NCI-H226 (cell line): ENCODE measurements at places on chromosomes 12 and 14.
A peak's percentile ranks its signal among the peaks of the same experiment; 100 is the strongest.

GRCh38 chr14:101729382-101729781, 32.1 kb upstream of the PPP2R5C start:
- DNase-seq = no peak

GRCh38 chr14:72701605-72702004, 192.3 kb downstream of the DPF3 start:
- no peak for DNase-seq

DNA sequence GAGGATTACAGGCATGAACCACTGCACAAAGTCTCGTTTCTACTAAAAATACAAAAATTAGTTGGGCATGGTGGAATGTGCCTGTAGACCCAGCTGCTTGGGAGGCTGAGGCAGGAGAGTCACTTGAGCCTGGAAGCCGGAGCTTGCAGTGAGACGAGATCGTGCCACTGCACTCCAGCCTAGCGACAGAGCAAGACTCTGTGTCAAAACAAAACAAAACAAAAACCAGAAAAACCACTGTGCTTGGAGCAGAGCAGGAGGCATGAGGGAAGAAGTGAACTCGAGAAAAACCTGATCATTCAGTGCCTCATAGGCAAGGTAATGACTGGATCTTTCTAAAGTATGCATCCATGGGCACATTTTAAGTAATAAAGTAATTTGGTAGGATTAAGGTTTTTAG, 487.8 kb downstream of the KCNH5 start:
- DNase-seq = no peak

- peak; percentile 19 for DNase-seq
Observed at GRCh38 chr14:42110167-42110566, 503.5 kb downstream of the LRFN5 start.

DNA sequence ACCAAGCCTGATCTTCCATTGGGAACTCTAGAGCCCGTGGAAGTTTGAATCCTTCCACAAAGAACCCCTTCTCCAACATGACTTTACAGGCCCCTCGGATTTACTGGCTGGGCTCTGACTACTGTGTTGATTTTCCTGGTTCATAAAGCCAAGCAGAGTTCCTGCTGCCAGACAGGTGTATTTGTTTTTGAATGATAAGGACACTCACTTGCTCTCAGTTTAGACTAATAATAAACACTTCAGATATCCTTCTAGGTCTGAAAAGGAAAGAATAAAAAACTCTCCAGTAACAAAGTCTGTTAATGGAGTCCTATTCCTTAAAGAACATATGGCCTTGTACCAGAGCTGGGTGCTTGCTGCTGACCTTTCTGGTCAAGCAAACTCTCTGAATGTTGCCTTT, 31.0 kb downstream of the SIX1 start:
- no peak for DNase-seq

DNA sequence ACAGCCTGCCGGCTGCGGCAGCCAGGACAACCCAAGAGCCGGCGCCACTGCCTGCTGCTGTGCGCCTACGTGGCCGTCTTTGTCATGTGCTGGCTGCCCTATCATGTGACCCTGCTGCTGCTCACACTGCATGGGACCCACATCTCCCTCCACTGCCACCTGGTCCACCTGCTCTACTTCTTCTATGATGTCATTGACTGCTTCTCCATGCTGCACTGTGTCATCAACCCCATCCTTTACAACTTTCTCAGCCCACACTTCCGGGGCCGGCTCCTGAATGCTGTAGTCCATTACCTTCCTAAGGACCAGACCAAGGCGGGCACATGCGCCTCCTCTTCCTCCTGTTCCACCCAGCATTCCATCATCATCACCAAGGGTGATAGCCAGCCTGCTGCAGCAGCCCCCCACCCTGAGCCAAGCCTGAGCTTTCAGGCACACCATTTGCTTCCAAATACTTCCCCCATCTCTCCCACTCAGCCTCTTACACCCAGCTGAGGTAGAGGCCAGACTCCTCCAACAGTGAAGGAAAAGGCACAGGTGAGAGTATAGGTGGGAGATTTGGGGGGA, 10.3 kb downstream of the ZBTB39 start:
- no peak for DNase-seq

DNA sequence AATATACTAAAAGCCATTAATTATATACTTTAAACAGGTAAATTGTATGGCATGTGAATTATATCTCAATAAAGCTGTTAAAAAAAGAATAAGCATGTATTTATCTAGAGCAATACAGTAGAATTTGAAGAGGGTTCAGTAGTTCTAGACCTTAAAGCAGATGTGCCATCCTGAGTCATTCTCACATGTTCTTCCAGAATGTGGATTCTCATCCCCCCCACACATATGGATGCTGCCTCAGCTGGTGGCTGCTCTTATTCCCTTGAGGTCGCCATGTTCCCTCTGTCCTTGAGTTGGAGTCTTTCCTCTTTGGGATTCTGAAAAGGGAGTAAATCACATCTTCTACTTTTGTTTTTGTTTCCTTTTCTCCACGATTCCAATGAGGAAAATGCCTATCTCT, 321.3 kb downstream of the AEBP2 start:
- DNase-seq = no peak

DNA sequence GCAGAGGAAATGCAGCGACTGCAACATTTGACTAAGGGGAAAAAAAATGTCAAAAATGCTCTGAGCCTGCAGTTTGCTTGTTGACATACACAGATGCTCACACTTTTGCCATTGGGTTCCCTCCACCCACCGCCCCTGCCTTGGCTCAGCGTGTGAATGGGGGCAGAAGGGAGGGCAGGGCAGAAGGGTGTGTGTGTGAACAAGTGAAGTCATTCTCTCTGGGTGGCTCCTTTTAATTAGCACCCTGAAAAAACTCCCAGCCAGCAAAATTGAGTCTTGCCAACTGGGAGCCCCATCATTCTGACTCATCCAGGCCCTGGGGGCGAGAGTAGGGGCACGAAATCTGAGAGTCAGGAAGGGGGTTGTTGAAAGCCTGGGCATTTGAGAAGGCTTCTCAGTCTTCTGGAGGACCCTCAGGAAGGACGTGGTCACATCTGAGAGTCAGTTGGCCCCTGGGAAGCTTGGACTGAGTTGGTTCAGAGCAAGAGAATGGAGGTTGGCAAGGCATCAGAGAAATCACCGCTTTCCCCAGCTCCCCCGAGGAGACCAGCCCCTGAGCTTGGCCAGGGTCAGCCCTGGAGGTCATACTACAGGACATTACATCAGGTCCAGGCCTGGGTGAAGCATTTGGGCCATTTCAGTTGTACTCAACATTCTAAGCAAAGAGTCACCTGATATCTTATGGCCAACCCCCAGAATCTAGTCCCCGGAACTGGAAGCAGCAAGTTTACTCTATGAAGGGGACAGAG, 22.7 kb upstream of the KRT78 start:
- peak; percentile 94 for DNase-seq

DNA sequence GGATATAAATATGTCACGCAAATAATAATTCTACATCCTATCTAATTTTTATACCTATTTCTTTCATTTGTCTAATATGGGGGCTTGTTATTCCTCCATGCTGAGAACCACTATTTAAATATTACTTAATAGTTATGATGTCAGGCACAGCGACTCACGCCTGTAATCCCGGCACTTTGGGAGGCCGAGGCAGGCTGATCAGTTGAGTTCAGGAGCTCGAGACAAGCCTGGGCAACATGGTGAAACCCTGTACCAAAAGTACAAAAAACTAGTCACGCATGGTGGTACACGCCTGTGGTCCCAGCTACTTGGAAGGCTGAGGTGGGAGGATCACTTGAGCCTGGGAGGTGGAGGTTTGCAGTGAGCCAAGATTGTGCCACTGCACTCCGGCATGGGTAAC, 45.2 kb downstream of the GXYLT1 start:
- no peak for DNase-seq

DNA sequence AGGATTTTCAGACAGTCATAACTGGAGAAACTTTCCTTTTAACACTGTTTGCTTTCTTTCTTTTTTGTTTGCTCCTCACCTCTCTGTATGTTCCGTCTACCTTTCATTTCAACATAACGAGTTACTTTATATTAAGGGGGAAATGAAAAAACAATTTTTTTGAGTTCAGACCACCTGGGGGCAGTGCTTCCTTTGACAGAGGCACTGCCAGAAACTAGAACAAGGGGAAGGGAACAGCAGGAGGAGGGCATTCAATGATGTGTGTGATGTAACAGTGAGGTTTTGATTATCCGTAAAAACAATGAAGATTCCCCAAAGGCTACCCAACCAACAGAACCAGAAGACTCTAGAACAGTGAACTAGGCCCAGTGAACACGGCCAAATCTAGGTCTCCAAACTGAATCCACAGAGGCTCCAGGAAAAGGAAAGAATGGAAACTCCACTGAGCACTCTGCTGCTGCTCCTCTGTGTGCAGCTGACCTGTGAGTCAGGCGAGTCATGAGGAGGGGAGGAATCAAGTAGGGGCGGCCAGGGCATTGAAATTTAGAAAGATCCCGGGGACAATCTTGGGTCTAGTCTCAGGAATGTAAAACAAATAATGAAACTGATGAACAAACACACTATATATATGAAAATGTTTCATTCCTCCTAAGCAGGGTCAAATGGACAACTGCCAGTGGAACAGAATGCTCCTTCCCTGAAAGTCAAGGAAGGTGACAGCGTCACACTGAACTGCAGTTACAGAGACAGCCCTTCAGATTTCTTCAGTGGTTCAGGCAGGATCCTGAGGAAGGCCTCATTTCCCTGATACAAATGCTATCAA, 323.5 kb downstream of the DAD1 start:
- no peak for DNase-seq

- DNase-seq = peak; percentile 35
Observed at GRCh38 chr12:121499929-121500793, 80.7 kb downstream of the KDM2B start.

DNA sequence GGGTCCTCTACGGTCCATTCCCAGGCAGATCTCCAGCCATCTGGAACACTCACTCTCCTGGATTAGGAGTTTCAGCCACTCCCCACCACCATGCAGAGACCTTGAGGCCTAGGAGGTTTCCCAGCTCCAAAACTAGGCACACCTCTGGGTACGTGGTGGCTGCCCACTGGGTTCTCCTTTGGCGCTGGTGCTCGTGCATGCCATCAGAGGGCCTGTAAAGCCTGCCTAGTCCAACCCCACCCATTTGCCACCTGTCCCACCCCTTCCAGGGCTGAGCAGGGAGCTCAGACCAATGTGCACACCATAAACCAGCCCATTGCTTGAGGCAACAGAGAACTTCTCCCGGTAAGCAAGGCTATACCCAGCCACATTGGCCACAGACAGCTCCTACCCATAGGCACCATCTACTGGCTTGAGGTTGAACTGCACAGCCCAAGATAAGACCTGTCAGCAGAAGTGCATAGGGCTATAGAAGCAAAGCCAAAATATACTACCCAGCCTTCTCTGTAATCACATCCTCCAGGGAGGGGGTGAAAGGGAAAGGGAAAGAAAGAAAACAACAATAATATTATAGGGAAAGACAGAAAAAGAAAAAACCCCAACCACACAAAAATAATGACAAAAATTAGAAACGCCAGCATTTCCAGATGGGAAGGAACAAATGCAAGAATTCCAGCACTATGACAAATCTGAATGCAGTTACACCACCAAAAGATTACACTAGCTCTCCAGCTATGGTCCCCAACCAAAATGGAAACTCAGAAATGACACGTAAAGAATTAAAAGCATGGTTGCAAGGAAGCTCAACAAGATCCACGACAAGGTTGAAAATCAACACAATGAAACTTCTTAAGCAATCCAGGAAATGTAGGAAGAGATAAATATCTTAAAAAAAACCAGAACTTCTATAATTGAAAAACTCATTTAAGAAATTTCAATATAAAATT, 111.9 kb upstream of the CCDC175 start:
- peak; percentile 47 for DNase-seq

DNA sequence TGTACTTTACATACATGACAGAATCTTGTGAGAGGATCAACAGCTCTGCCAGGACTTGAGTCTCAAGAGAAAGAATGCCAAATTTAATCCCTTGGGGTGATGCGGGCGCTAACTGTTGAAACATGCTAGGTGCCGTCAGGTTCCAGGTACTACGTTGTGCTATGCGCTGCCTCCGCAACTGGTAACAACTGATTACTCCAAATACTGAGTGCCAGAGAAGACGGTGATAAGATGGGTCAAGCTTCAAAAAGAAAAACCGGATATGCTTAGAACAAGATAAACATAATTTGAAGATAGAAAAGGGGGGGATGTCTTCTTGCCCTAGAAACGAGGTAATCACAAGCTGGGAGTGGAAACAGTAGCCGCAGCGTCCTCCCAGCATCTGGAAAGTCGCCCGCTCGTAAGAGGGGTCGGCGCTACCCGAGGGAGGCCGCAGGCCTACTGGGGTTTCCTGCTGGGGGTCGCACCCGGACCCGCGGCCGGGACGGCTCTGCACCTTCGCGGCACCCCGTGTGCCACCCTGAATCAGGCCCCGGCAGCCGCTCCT, 678 bp downstream of the ZBTB25 start:
- DNase-seq = peak; percentile 71

- peak; percentile 98 for DNase-seq
Observed at GRCh38 chr12:26135010-26135420, 10.2 kb upstream of the BHLHE41 start.

GRCh38 chr14:102493585-102493984, 16.0 kb downstream of the ANKRD9 start:
- DNase-seq = no peak

DNA sequence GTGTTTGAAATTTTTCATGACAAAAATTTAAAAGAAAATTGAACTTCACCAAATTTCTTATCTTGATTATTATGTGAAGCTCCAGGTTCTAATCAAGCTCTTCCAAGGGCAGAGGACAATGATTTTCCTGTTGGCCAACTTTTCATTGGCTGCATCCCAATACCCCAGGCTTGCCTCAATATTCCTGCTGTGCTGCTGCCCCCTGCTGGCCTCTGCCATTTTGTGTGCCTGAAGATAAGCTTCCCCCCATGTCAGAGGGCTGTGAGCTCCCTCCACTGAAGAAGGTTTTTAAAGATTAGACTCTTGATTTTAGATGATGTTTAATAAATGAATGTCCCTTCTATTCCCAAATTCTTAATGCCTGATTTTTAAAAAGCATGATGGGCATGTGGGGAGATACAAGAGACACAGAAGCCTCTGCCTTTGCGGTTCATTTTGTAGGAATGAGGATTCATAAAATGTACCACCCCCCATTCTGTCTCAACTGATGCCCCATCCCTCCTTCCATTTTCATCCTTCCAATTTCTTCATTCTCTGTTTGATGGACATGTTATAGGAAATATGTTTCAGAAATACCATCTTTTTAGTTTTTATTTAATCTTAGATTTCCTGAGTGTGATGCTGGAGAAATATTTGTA, 76.7 kb upstream of the RGS6 start:
- DNase-seq = peak; percentile 49

GRCh38 chr12:1830401-1830845, 10.1 kb downstream of the LRTM2 start:
- DNase-seq = no peak

GRCh38 chr14:73221945-73222344, 15.4 kb upstream of the PAPLN start:
- DNase-seq = no peak

GRCh38 chr12:46409974-46410373, 37.4 kb upstream of the SLC38A2 start:
- DNase-seq = no peak

GRCh38 chr12:10121278-10121677, 8.7 kb downstream of the CLEC7A start:
- no peak for DNase-seq
